Stimulated activated CD4-positive, alpha-beta T cell treated with anti-CD3 and anti-CD28 coated beads, Interleukin-4, amount 100 ng/mL, for 4 hours (primary cell): ENCODE measurements at places on chromosomes 6 and 20.

GRCh38 chr6:54719131-54719530, 127.4 kb upstream of the FAM83B start:
- no peak for DNase-seq

GRCh38 chr20:25042531-25043498, 15.1 kb downstream of the ACSS1 start:
- DNase-seq: no peak

- no peak for DNase-seq
Observed at GRCh38 chr6:90445533-90446108, 141.3 kb downstream of the MAP3K7 start.

DNA sequence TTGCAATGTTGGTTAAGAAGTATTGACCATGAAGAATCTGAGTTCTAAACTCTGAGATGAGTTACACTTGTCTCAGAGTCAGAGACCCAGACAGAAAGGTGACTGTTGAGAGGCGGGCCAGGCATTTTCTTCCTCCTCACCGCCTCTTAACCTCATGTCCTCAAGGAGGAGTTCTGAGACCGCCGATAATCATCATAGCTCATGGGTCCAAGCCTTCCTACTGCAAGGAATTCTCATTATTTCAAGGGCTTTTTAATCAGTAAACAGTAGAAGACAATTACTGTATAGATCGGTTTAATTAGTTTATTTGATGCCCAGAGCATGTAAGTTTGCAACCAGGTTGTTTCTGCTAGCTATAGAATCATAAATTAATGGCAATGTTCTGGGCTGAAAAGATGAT, 382.4 kb upstream of the MMS22L start:
- DNase-seq: no peak

DNA sequence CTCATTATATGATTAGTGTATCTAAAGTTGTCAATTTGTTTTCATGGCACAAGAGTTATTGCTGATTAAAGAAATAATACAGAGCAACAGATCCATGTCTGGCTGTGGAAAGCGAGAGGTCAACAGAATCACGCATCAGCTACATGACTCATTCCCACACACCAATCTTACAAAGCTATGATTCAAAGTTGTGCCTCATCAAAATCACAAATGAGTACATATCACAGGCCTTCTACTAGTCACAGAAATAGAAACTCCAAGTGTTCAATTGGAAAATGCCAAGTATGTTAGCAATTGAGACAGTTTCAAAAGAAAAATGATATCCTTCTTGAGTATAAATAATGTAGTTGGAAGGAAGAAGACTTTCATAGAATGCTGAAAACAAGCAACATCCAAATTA, 57.8 kb upstream of the NKAIN2 start:
- no peak for DNase-seq

- DNase-seq: no peak
Observed at GRCh38 chr6:11497881-11498280, 39.7 kb upstream of the TMEM170B start.

- DNase-seq: no peak
Observed at GRCh38 chr6:89993411-89993810, 99.1 kb downstream of the GJA10 start.

DNA sequence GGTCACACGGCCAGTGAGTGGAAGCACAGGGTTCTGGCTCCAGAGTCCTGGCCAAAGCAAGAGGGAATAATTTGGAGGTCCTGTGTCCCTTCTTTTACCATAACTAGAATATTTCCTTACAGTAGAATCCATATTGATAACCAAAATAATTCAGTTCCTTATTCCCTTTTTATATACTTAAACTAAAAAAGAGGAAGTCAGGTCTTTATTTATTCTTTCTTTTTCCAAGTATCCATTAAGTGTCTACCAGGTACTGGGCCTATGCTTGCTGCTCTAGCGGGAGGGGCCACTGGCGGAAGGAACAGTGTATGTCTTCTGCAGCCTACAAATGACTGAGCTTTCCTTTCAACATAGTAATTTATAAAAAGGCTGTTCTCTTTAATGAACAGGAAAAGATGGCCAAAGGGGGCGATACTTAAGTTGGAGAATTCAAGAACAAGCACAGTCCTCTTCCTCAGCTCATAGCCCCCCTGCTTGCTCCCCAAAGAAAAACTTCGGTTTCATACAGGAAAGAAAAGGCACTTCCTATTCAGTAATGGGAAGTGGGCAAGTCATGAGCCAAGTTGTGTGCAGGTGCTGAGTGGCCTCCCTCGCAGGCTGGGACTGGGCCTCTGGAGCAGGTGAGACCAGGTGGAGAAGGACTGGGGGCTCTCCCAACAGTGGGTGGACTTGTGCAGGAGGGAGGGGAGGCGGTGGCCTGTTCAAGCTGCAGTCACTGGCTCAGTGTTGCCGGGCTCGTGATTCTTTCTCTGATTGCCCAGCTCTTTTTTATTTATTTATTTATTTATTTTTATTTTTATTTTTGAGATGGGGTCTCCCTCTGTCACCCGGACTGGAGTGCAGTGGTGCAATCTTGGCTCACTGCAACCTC, 110.9 kb downstream of the ARMC2 start:
- no peak for DNase-seq

GRCh38 chr20:14470977-14471661, 133.7 kb upstream of the FLRT3 start:
- no peak for DNase-seq

- no peak for DNase-seq
Observed at GRCh38 chr6:108565091-108565766, 4.5 kb downstream of the FOXO3 start.

- no peak for DNase-seq
Observed at GRCh38 chr20:1711266-1711665, 53.7 kb upstream of the SIRPG start.

GRCh38 chr6:90463359-90463758, 123.5 kb downstream of the MAP3K7 start:
- peak; percentile 52 for DNase-seq

DNA sequence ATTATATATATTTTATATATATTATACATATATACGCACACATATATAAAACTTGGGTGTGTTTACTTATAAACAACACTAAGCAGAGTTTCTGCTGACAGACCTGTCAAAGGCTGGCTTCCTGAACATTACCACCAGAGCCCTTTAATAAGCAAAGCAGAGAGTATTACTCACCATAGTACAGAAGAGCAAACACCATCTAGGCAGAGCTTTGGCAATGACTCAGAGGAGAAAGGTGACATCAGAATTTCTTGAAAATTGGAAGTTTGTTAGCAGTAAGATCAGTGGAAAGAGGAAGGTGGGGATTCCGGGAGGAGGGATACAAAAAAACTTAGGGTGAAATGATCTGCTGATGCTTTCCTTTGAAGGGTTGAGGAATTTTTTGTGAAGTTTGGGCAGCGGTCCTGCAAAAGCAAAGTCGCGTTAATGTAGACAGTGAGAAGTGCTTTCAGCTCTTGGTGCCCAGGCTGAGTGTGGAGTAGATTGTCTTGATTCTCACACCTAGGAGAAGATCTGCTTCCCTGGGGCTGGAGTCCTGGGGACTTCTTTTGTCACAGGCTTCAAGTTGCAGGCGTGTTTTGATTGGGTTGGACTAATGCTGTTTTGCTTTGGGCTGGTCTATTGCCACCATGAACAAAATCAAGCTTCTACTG, 109.6 kb upstream of the BACH2 start:
- DNase-seq: no peak

GRCh38 chr6:31819871-31820299, 4.5 kb downstream of the HSPA1A start:
- DNase-seq: no peak

DNA sequence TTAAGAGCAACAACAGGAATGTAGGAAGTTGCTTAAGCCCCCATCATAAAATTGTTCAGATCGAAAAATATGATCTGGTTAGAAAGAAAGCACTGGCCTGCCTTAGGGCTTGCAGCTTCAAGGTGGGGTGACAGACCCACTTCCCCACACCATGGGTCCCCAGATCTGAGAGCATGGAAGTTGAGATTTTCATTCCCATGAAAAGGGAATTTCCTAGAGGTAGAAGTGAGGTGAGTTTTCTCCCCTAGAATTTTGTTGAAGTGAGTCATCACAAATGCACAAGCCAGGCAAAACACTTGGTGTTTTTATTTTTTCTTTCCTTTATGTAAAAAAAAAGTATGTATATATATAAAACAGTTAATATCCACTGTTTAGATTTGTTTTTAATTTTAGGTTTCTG, 213.6 kb upstream of the SUPT3H start:
- DNase-seq: no peak

GRCh38 chr6:160173806-160174527, 52.4 kb downstream of the SLC22A1 start:
- no peak for DNase-seq
